Stimulated activated CD4-positive, alpha-beta T cell treated with anti-CD3 and anti-CD28 coated beads, TNF-alpha, amount 100 ng/mL, for 1 hour (primary cell): ENCODE measurements at places on chromosomes 3 and 15.

DNA sequence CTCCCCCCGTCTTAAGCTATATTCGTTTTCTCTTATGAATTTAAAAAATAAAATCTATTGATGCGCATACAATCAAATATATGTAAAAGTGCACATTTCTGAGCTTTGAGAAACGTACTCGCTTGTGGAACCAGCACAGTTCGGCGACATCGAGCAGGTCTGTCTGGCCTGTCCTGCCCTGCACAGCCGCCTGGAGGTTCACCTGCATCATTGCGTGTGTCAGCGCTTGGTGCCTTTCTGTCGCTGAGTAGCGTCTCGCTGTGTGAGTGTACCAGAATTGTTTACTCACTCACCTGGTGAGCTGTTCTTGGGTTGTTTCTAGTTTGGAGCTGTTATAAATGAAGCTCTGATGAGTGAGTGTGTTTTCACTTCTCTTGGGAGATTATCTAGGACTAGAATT is 104.0 kb downstream of the VGLL4 start:
- no peak for DNase-seq

DNA sequence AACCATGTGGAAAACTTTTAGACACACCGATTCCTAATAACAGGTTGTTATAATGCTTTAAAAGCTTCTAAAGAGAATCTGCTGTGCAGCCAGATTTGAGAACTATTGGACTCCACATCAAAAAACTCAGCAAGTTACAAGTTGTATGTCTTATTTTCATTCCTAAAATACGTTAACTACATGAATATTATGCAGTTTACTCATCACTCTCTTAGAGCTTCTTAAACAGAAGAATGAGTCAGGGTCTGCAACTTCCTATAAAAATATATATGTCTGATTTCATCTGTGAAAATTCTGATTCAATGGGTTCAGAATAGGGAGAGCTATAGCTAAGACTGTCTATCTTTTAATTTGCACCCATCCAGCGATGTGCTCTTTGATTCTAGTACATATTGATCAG is 244.2 kb upstream of the EPHA3 start:
- DNase-seq, result no peak

DNA sequence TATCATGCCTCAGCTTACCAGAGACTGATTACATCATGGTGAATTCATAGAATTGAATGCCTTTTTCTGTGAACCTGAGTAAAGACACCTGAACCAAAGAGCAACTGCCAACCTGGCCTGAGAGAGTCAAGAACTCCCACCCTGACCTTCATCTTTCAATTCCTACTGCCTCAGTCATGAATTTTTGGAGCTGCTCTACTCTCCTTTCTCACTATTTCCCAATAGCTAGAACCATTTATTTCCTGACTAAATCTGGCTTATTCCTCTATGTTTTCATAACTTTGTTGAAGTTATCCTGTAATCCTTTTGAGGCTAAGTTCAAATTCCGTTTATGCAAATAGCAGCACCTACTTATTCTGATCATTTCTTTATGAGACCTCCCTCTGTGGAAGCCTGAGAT is 712.4 kb upstream of the UBE2E2 start:
- DNase-seq, result no peak

DNA sequence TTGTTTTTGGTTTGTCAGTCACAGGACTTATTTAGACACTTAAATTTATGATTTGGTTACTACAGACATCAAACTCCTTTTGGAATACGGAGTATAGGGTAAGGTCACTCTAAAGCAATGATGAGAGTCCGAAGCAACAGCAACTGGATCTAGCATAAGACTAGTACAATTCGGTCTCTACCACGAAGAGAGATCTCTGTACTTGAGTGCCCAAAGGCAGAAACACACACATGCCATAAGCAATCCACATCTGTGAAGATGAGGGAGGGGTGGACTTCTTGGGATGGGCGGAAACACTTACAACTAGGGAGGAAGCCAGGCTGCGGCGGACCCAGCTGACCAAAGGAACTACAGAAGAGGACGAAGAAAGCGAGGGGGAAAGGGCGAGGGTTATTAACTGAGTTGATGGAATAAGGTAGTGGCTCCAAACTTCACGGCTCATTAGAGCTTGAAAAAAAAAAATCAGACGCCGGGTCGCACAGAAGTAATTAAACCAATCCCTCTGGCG is 595 bp downstream of the DPH6 start:
- no peak for DNase-seq

DNA sequence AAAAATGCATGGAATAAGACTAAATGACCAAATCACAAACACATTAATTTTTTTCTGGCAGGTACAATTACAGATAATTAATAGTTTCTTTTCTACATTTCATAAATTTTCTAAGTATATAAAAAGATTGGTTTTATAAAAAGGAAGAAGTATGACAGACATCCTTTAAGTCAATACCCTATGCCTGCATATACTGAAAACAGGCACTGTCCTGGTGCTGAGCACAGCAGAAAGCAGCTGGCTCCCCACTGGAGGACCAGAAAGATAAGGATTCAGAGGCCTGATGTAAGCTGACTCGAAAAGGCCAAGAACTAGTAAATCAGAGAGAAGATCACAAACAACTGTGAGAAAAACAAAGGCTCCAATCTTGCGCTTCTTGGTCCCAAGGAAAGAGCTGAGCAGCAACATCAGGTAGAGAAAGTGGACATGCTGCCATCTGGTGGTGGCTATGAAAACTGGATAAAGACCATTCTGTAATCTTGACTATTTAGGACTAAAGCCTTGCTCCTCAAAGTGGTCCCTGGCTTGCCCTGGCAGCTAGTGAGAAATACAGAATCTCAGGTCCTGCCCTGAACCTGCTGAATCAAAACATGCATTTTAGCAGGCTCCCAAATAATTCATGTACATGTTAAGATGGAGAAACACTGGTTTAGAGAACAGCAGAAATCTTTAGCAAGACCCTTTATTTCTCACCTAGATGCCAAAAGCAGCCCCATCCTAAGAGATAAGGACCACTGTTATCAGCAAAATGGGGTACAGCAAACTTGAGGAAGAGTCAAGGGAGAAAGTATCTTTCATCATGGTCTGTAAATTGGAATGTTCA is 76.0 kb downstream of the TRANK1 start:
- DNase-seq, result no peak

GRCh38 chr15:70569091-70569713 is 194.2 kb downstream of the UACA start:
- DNase-seq, result no peak

GRCh38 chr3:194100856-194101390 is 35.0 kb upstream of the HES1 start:
- DNase-seq, result no peak

DNA sequence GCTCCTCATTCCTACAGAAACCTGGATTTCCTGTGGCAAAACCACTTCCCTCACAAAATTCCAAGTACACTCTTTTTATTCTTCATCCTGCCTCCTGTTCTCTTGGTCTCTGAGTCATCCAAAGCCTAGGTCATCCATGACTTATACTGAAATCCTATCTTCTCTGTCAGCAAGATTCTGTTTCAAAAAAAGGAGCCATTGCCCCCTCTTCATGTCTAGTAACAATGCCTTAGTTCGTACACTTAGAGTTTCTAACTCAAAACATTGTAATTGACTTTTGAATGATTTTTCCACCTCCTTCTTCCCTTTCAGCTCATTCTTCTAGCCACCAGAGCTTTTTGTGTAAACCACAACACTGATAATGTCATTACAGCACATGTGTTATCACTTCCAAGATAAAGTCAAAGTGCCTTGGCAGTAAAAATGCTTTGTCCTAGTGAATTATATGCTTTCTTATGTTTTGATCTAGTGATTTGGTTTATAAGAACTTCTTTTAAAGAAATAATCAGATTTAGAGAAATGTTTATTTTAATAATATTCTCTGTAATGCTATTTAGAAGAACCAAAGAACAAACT is 256.5 kb upstream of the NECTIN3 start:
- no peak for DNase-seq

DNA sequence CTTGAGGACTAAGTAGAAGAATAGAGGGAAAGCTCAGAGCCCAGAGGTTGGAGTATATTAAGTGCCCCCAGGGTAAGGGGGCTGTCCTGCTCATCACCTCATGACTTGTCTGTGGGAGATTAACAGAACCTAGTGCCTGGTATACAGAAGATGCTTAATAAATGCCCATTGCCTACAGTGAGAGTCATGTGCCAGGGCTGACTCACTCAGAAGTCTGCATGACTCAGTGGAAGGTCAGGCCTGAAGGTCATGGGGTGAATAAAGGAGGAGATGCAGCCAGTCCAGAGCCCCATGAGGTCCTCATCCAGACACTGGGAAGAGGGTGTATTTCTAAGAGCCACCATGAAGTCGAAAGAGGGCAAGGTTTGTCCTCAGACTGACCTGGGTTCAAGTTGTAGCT is 62.5 kb upstream of the TLE3 start:
- DNase-seq, result no peak

DNA sequence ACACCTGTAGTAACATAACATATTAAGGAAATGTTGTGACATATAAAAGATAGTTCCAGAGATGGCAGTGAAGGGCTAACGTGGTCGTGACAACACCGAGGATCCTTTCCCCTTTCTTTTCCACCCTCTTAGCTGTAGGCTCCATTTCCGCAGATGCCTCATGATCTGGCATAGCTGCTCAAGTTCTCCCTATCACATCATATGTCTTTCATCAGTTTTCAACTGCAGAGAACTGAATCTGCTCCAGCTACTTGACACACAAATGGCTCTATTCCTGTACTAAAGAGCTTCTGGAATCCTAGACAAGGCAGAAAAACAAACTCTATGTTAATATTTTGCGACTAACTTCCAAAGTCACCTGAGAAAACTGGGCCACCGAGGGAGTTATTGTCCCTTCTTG is 275.0 kb upstream of the SLCO3A1 start:
- no peak for DNase-seq

GRCh38 chr15:76988867-76989780 is 5.8 kb upstream of the PSTPIP1 start:
- DNase-seq, result no peak

GRCh38 chr3:16229681-16230080 is 35.1 kb downstream of the DPH3 start:
- no peak for DNase-seq

GRCh38 chr3:78825858-78826215 is 942.0 kb downstream of the ROBO1 start:
- DNase-seq, result no peak

DNA sequence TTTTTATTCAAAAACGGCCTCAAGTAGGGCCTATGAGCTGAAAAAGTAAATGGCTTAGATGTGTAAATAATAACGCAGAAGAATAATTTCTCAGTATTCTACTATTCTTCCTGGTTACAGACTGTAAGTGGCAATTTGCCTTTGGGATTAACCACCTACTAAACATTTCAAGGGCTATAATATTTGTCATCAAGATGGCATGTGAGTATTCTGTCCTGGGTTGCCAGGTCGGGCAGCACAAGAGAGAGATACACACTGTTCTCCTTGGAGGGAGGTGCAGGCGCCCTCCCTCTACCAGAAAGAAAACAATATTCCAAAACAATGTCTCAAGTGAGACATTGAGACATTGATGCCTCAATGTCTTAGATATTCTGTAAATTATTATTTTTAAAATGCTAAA is 278.4 kb downstream of the OCA2 start:
- no peak for DNase-seq

- DNase-seq, result no peak
These were observed 3.7 kb downstream of the TRAK1 start for GRCh38 chr3:42094691-42095391.

GRCh38 chr3:18134386-18135059 is 290.6 kb downstream of the SATB1 start:
- no peak for DNase-seq

- no peak for DNase-seq
These were observed 18.3 kb upstream of the TMEM158 start for GRCh38 chr3:45244356-45244755.

DNA sequence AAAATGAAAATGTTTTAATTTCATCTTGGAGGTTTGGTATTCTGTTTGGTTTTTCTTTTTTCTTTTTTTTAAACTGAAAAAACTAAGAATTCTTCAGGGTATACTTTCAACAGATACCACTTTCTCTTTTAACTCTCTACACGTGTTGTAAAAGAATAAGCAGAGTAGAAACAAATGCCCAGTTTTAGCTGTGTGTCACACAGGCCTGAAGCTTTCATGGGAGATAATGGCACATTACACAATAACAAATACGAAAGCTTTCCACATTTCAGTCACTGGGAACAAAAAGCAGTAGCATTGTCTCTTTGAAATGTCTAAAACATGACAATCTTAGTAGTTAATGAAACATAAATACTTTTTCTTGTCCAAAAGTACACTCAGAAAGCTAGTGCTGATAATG is 818.5 kb downstream of the TBL1XR1 start:
- DNase-seq, result no peak

DNA sequence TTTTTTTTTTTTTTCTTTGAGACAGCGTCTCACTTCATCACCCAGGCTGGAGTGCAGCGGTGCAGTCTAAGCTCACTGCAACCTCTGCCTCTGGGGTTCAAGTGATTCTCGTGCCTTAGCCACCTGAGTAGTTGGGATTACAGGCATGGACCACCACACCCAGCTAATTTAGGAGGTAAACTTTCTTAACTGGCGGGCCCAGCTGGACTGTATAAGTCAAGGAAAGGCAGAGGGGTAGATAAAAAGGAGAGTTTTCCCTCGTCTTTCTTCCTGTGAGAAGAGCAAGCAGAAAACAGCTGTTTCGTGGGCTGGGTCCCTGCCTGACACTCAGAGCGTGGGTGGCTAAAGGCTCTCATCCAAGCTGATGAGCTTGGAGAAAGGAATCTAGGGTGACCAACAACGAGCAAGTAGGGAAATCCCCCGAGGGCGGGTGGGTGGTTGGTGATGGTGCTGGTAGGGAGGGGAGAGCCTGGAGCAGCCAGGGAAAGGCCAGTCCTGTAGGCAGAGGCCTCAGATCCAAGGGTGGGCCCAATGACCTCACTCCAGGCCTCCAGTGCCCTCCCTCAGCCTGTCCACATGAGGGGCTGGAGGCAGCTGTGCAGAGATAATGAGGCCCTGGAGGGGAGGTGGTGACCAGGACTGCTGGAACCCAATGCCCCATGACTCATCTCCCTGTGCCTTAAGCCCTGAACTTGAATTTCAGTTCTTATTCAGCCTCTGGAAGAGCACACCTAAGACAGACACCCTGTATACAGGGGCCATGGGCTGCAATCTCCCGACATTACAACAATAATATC is 43.1 kb upstream of the LIMD1 start:
- no peak for DNase-seq

DNA sequence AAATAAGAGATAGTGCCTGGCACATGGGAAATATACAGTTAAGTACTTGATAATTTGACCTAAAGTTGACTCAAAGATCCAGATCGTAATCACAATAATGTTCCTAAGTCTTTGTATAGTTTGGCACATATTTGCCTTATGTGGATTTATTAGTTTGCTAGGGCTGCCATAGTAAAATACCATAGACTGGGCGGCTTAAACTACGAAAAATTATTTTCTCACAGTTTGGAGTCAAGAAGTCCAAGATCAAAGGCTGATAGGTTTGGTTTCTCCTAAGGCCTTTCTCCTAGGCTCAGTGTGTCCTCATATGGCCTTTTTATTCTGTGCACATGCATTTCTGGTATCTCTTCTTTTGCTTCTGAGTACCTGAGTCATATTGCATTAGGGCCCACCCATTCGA is 453.7 kb downstream of the NAALADL2 start:
- DNase-seq, result no peak

DNA sequence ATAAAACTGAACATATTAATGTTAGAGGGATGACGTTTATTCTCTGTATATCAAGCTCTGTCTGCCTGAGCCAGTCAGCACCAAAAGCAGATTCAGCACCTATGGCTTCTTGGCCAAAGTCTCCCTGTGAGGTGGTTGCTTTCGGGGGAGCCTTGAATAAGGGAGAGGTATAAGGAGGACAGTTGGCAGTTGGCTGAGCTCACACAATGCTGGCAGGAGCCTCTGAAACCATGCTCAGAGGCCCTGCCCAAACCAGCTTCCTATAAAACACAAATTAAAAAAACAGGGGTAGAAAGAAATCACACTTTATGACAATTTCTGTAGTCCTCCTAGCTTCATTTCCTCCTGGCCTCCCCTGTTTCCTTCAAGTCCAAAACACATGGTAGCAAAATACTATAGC is 18.8 kb downstream of the ARHGEF3 start:
- no peak for DNase-seq
